ENCODE measurements at places on chromosomes 1 and 21. TPM values are rescaled to one million over a fixed set of nuclear protein-coding genes. Genes with fewer than 3 reads are reported as not detected.

DNA sequence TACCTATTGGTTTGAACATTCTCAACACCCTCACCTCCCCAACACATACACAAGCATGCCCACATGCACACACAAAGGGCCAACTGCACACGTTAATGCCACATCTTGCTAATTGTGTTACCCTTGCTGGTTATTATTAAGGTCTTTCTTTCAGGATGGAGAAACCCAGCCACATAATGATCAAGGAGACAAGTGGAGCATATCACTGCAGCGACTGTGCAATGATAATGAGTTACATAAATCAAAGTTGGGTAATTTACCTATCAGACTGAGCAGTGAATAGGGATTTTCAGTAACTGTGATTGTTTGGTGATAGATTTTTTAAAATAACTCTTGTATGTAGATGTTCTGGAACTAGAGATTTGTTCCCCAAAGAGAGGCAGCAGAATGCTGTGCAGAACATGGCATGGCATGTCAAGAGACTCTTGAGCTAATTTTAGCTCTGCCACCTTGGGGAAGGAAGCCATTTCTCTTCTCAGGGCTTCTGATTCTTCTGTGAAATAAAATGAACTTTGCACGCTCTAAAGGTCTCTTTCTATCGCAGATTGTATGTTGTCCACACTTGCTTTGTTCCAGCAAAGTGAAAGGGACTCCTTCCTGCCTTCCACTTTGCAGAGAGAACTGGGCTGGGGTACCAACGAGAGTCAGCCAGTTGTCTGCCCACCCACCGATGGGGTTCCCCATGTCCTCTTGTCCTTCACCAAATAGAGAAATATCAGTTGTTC, 126.0 kb upstream of the CAMK1G start:
- DNase-seq, result no peak

DNA sequence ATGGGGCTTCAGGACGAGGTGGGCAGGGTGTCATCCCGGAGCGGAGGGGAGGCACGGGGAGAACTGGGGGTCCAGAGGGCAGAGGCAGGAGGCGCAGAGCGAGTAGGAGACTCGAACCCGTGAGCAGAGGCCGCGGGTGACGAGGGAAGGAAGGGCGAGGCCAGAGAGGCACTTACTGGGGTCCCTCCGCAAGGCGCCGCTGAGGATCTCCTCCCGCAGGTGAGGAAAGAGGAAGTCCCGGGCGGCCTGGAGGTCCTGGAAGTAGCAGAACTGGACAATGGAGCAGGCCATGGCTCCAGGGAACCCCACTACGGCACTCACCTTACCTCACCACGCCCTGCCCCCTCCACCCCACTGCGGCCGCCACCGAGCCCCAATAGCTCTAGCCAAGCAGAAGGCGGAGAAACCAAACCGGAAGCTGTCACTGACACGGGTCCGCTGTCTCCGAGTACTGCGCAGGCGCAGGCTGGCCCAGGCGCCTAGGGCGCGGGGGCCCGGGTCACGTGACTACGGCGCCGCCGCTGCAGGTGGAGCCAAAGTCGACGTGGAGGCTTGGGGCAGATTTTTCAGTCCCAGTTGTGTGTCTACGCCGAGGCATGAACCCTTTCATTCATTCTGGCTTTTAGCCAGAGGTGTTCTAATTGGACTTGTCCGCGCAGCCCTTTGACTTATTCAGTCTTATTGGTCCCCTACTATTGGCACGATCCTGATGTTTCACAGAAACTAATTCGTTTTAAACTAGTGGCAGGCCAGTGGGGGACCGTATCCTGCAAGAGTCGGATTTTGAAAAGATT, at the start of gene RAB3GAP2:
Gene RAB3GAP2, minus strand, starts transcription at position 407 of the 794 bp plus-strand sequence. Its CDS starts 116 bp downstream, at position 291.
- peak; percentile 96 for DNase-seq

DNA sequence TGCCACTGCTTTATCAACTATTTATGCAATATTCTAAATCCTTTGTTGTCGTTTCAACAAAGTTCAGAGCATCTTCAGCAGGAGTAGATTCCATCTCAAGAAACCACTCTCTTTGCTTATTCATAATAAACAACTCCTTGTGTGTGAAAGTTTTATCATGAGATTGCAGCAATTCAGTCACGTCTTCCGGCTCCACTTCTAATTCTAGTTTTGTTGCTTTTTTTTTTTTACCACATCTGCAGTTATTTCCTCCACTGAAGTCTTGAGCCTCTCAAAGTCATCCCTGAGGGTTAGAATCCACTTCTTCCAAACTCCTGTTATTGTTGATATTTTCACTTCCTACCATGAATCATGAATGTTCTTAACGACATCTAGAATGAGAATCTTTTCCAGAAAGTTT, 14.8 kb upstream of the ETS2 start:
- DNase-seq, result no peak

- DNase-seq, result no peak
Measured at GRCh38 chr1:58727364-58727763, 27.5 kb upstream of the MYSM1 start.

DNA sequence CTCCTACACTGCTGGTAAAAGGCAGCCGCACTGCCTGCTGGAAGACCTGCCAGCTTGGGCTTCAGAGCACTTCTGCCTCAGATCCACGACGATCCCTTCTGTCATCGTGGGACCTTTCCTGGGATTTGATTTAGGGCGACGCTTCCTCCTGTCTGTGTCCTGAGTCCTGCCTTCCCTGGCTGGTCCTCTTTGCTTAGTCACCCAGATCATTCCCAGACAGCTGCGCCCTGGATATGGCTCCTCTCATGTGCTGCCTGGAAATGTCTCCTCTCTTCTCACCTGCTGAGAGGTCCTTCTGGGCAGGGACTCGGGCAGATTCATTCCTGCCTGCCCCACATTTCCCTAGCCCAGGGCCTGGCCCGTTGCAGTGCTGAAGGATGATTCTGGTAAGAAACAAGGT, 72.4 kb upstream of the POU3F1 start:
- no peak for DNase-seq

DNA sequence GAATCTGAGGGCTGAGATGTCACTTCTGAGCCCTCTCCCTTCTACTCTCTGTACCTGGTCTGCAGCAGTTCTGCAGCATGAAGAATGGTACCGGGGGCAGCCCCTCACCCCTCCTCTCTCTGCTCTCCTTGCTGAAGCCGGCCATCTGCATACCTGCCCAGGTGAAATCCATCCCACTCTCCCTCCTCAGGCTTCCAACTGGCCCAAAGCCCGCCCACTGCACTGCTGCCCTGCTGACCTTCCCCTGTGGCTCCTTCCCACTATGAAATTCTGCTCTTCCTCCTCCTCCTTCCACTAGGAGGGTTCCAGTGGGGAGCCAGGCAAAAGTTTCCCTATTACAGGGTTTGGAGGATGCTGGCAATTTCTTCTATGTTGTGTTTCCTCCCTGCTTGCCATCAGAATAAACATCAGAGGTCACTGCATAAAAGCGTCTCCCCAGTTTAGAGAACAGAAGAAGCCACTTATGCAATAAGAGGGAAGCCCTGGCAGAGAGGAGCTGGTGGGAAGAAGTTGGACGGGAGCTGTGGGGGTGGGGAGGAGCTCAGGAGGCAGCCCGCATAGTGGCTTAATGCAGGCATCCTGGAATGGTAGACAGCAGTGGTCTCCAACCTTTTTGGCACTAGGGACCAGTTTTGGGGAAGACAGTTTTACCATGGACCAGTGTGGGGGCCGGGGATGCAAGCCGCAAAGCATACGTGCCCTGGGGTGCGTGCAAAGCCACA, 30.3 kb downstream of the TMCO4 start:
- no peak for DNase-seq

GRCh38 chr1:156592910-156593660, 1.5 kb downstream of the NAXE start:
- DNase-seq, result no peak

- DNase-seq, result no peak
Measured at GRCh38 chr1:58763214-58763613, 20.6 kb downstream of the JUN start.

DNA sequence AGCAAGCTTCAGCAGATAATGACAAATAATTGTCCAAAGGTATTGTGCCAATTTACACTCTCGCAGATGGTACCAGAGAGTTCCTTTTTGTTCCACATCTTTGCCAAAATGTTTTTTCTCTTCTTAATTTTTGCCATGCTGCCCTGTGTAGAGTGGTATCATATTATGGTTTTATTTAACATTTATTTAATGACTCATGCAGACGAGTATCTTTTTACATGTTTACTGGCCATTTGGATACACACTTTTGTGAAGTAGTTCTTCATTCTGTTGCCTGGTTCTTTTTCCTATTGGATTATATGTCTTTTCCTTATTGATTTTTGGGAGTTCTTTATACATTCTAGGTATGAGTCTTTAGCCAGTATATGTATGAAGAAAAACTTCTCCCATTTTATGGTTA, 151.1 kb downstream of the PCNX2 start:
- no peak for DNase-seq

GRCh38 chr1:226474041-226474440, 66.1 kb upstream of the PARP1 start:
- DNase-seq, result no peak

GRCh38 chr1:101203820-101204540, 32.8 kb upstream of the S1PR1 start:
- no peak for DNase-seq

DNA sequence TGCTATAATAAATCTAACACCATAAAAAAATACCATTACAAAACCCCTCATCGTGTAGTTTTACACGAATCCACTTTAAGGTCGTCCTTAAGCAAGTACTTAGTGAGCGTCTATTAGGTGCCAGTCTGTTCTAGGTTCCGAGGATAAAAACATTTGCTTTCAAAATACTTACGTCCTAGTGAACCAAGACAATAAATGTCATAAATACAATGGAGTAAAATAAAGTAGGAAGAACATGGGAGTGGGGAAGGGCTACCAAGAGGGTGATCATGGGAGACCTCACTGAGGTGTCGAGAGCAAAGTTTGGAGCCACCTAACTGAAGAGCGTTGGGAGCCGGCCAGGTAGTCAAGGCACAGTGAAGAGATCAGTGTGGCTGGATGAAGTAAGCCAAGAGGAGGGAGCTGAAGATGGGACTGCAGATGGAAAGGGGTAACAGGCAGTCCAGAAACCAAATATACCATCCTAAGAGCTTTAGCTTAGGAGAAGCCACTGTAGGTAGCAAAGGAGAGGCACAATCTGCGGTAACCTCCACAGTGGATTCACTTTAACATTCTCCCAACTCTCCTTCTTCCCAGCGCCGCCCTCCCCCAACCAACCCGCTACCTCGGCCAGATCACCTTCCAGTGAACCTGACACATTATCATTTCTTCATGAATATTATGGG, 684 bp downstream of the LTN1 start:
- no peak for DNase-seq

DNA sequence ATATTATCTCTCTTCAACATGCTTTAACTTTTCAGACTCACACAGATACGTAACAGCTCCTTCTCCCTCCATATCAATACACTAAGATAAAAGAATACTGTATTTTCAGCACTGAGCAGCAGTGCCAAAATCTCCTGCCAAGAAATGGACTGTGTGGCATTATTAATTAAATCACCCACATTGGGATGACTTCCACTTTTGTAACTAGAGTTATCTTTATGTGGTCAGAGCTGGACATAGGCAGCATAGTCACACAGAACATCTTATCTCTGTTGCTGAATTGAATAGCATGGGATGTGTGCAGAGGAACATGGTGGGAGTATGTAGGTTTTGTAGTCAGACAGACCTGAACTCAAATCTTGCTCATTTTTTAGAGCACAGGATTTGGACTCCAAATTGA, 41.4 kb upstream of the CACYBP start:
- no peak for DNase-seq

- no peak for DNase-seq
Measured at GRCh38 chr1:214317300-214317699, 36.3 kb downstream of the SMYD2 start.

GRCh38 chr1:92903765-92904164, 57.5 kb downstream of the DIPK1A start:
- no peak for DNase-seq

- peak; percentile 55 for DNase-seq
Measured at GRCh38 chr1:104172243-104172681, 422.6 kb downstream of the AMY1C start.

DNA sequence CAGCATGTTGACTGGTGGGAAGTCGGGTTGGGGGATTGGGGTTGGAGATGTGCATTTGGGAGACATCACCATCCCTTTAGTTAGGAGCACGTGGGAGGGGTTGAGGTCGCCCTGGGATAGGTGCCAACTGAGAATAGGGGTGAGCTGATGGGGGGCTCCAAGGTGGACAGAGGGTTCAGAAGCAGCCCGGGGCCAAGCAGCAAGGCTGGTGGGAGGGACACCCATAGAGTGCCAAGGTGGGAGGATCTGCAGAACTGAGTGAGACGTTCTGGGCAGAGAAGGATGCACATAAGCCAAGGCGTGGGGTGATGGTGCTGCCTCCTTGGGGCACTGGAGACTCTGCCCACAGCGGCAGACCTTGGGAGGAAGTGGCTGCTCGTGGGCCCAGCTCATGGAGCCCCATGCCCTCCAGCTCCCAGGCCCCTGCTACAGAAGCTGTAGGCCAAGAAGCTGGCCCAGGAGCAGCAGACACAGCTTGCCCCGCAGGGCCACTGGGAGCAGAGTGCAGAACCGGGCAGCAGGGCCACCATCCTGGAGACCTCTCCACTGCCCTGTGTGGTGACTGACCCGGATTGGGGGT, 31.4 kb upstream of the PKP1 start:
- no peak for DNase-seq

GRCh38 chr1:65508051-65508450, 87.6 kb downstream of the LEPR start:
- no peak for DNase-seq

DNA sequence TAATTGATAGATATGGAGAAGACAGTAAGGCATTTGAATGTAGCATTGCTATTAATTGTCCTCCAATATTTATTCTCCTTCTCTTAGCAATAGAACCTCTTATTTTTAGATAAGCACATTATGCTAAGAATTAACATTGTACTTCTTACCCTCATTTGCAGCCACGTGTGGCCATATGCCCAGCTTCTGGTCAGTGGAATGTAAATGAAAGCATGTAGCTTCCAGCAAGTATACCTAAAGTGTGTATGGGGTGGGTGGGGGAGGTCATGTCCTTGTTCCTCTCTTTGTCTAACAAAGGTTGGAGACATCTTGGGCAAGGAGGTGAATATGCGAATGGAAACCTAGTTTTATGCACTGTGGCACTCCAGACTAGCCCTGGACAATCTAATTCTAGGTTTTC, 133.6 kb upstream of the HMCN1 start:
- DNase-seq, result no peak

DNA sequence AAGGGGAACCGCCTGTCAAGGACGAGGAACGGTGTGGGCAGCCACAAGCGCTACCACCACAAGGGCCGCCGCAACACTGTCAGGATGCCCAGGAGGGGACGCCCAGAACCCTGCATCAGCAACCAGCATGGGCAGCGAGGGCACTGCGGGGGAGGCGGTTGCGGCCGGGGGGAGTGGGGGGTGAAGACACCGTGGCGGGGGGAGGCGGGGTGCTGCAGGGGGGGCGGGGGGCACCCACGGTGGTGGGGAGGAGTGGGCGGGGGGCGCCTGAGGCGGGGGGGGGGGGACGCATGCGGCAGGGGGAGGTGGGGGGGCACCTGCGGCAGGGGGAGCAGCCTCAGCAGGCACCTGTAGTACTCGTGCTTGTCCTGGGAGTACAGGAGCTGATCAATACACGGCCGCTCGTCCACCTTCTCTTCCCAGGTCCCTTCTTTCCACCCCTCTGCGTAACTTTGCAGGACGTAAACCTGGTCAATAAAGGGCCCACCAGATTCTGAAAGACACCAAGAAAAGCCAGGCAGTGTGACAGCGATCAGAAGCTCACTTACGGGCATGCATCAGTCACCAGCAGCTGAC, 4.6 kb downstream of the POFUT2 start:
- DNase-seq, result no peak

Gene OR2L2
- polyA plus RNA-seq, result not detected

Gene OR2L3
- not detected for polyA plus RNA-seq

Gene ST6GALNAC3
- 1.3 TPM for polyA plus RNA-seq

Gene GSTM4
- polyA plus RNA-seq, result 33.8 TPM

Gene PLA2G2D
- not detected for polyA plus RNA-seq

Gene COL6A2
- 3,611 TPM for polyA plus RNA-seq

Gene PRDX1
- polyA plus RNA-seq, result 429 TPM

Gene PPFIA4
- polyA plus RNA-seq, result 3.3 TPM

Data from aorta (tissue), 5 donors.